ENCODE measurements at places on chromosomes 12 and 14.

DNA sequence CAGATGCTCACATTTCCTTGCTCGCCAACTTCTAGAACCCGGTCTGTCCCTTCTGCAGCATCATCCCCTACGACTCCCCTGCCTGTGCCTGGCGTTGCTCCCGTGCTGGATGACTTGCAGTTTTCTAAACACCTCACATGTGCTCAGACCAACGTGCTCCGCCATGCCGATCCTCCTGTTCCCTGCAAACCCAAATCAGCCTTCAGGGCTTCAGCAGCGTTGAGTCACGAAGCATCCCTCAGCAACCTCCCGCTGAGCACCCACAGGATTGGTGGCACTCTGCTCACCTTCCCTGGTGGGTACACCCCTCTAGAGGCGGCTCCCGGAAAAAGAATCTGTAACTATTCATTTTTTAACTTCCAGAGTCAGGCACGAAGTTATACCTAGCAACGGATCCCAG, 2.8 kb upstream of the PIWIL1 start:
- DNase-seq = no peak

DNA sequence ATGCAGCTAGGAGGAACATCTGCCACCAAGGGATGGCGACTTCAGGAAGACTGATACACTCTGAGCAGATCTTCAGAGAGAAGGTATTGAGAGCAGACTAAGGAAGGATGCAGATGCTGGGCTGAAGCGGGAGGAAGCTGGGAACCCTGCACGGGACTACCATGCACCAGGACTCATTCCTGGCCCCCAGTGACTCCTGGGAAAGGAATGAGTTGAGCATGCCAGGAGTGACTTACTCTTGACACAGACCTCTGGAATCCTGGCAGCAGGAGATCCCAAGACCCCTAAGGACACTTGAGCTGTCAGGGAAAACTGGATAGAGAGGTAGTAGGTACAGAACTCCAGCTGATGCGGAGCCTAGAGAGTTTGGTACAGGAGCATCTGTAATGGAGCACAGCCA, 336.1 kb downstream of the RPS29 start:
- no peak for DNase-seq

GRCh38 chr12:108145011-108145410, 15.9 kb downstream of the WSCD2 start:
- no peak for DNase-seq

DNA sequence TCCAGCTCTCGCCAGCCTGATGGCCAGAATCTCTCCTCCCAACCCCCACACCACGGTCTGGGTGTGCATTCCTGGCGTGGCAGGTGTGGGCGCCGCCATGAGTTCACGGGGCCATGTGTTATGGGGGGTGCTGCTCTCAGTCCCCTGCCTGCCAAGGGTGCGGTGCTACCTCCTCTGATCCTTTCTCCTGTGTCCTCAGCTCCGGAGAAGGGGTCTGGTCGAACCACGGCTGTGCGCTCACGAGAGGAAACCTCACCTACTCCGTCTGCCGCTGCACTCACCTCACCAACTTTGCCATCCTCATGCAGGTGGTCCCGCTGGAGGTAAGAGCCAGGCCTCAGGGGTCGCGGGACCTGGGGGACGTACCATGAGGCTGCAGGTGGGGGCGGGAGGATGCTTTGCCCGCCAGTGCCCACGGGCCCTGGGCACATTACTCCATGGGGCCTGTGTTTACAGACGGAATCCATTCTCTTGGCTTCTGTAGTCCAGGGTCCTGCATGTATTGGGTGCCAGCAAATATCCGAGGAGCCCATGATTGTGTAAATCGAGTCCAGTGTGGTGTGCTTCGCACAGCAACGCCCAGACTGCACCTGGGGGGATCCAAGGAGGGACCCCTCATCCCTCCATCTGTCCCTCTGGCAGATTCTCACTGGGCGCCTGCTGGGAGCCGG, 130.8 kb downstream of the ADGRD1 start:
- no peak for DNase-seq

- DNase-seq = no peak
Measured at GRCh38 chr12:121678716-121679300, 9.4 kb upstream of the MORN3 start.

DNA sequence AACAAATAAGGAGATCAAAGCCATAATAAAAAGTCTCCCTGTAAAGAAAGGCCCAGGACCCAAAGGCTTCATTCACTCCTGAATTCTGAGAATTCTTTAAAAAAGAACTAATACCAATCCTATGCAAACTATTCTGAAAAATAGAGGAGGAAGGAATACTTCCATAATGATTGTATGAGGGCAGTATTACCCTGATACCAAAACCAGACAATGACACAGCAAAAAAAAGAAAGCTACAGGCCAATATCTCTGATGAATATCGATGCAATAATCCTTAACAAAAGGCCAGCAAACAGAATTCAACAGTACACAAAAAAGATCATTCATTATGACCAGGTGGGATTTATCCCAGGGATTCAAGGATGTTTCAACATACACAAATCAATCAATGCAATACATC, 457.8 kb upstream of the FBXO33 start:
- DNase-seq = no peak

GRCh38 chr14:22753586-22753985, 12.9 kb upstream of the OXA1L start:
- no peak for DNase-seq

DNA sequence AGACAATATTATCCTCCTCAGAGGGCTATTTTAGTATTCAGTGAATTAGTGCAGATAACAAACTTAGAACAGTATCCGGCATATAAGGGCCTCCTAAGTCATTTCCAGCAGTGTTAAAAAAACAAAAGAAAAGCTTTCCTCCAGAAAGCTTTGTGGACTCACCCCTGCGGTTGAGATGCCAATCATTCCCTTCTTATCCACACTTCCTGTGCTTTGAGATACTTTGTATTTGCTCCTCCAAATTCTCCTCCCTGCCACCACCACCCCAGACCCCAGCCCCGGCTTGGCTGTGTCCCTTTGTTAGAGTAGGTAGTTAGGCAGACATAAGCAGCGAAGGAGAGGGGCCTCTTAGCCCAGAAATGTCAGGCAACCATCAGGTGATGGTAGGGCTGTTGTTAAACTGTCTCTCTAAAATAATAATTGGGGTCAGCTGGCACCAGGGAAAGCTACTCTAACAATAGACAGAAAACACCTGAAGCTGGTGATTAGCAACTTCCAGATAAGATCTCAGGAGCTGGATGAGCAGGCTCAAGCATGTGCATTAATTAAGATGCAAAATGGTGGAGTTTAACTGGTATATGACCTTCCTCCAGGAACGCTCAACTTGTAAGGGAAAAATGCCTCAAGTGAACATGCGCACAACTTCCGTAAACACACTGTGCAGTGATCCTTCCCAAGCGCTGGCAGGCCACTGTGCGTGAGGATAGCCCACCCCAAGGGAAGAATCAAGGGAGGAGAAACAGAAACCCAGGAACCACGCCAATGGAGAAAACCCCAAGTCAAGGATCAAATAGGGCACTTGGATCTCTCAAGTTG, 152.1 kb upstream of the EEA1 start:
- no peak for DNase-seq

DNA sequence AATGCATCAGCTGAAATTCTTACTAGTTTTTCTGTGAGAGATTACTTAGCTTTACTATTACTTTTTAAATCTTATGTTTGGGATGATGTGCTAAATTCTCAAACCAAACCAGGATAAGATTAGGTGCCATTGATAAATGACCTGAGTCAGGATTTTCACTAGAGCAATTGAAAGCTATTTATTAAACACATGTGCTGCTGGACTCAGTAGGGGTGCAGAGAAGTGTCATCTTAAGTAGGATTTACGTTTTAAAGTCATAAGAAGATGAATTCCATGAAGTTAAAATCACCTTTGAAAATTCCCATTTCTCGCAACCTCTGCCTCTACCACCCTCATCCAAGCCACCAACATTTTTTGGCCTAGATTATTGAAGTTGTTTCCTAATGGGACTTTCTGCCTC, 8.8 kb downstream of the TMEM263 start:
- no peak for DNase-seq

- DNase-seq = no peak
Measured at GRCh38 chr14:33352821-33353220, 414.1 kb downstream of the NPAS3 start.

GRCh38 chr12:50017641-50018040, 7.7 kb downstream of the RACGAP1 start:
- no peak for DNase-seq

DNA sequence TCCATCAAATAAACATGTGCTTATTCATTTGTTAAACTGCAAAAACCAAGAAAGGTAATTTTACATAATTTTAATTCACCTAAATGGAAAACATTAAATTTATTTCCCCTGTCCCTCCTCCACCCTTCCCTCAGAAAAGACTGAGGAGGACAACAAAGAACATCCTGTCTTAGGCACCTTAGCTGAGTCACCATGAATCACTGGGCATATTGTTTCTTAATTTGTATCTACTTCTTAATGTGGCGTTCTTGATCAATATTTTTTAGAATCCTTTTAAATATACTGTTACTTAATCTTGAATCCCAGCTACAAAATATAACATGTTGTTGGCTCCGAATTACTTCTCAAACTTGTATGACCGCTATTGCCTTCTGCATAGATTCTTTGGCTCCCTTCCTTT, 23.5 kb downstream of the SIX6 start:
- no peak for DNase-seq

DNA sequence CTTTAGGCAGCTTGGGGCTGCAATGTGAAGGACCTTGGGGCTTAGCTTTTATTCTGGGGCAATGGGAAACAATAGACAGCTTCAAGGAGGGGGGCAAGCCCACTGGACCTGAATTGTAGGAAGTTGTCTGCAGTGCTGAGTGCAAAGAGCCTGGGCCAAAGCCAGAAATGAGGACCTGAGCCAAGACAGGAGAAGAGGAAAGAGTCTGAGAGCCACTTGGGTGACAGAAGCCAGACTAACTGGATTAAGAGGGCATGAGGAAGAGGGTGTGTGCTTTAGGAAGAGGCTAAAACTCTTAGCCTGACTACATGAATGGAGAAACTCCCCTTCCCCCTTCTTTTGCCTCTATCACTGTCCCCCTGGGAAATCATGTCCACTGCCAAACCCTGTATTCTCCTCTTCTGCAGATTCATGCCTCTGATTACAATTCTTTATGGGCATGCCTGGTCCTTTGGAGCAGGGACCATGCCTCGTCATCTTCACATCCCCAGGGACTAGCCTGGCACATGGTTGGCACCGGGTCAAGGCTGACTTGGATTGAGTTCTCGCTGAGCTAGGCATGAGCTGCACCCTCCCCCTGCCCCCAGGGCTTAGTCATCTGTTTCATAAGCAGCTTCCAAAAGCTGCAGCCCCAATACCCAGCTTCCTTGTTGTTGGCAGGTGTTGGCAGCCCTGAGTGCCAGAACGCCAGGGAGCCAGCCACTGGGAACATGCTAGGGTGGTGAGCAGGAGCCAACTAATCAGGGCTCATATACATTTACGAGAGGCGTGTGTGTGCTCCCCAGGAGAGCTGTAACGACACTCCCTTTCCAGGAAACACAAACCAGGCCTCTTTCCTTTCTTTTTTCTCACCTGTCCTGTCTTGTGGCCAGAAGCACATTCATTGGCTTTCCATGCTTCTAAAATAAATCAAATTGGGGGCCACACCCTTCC, 27.7 kb upstream of the JDP2 start:
- DNase-seq = no peak

GRCh38 chr12:20588042-20588441, 107.1 kb upstream of the SLCO1C1 start:
- DNase-seq = no peak

- DNase-seq = no peak
Measured at GRCh38 chr12:43289426-43289801, 262.6 kb downstream of the ADAMTS20 start.

DNA sequence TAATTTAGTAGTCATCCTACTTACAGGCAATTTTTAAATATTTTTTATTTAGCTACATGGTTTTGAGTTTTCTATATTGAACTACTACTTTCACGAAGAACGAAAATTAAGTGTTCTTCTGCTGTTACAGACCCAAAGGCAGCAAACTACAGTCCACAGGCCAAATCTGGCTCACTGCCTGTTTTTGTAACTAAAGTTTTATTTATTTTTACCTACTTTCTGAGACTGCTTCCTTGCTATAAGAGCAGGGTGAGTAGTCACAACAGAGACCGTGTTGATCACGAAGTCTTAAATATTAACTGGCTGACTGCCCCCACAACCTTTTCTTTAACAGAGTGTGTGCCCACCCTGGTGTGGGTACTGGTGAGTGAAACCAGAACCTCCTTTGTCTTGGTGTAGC, 11.6 kb downstream of the RBM19 start:
- no peak for DNase-seq

- DNase-seq = no peak
Measured at GRCh38 chr12:52759695-52760094, 17.4 kb downstream of the KRT76 start.

DNA sequence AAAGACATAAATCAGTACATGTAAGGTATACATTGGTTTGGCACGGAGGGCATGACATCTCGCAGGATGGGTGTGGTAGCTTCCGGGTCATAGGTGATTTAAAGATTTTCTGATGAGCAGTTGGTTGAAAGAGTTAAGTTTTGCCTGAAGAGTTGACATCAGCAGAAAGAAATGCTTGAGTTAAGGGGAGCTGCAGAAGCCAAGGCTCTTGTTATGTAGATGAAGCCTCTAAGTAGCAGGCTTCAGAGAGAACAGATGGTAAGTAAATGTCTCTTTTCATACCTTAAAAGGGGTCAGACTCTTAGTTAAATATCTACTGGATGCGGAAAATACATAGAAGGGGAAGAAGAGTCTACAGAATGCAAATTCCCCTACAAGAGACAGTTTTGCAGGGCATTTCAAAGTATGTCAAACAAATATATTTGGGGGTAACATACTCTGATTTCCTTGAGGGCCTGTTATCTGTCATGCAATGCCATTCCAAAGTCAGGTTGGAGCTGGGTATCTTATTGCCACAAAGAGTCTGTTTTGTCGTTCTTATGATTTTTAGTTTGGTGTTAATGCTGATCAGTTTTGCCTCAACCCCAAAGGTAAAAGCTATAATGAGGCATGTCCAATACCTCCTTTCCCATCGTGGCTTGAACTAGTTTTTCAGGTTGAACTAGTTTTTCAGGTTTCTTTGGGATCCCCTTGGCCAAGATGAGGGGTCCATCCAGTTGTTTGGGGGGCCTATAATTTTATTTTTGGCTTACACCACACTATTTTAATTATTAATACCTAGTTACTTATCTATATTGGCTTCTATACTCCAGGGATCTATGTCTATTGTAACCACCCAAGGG, 67.0 kb downstream of the PTHLH start:
- DNase-seq = no peak

- DNase-seq = peak; percentile 79
Measured at GRCh38 chr14:23929822-23930294, 23.7 kb upstream of the DHRS4 start.

- no peak for DNase-seq
Measured at GRCh38 chr14:64954491-64955240, 12.1 kb upstream of the GPX2 start.

Measured in stimulated activated CD8-positive, alpha-beta memory T cell treated with anti-CD3 and anti-CD28 coated beads, Interleukin-2, amount 100 ng/mL, for 1 hour (primary cell).